ENCODE measurements at places on chromosomes 5 and 9. TPM values are rescaled to one million over a fixed set of nuclear protein-coding genes. Genes with fewer than 3 reads are reported as not detected.

GRCh38 chr9:35611230-35611797 is 6.3 kb downstream of the TESK1 start:
- peaks cover 21% of the 10 kb centered on the region for H3K36me3 ChIP-seq

GRCh38 chr9:87479801-87480201 is 17.9 kb upstream of the DAPK1 start:
- no peak overlapping the region for H3K27ac ChIP-seq
- H3K4me3 ChIP-seq = no peak overlapping the region
- no peaks in the 10 kb centered on the region for H3K27me3 ChIP-seq
- no peaks in the 10 kb centered on the region for H3K36me3 ChIP-seq

DNA sequence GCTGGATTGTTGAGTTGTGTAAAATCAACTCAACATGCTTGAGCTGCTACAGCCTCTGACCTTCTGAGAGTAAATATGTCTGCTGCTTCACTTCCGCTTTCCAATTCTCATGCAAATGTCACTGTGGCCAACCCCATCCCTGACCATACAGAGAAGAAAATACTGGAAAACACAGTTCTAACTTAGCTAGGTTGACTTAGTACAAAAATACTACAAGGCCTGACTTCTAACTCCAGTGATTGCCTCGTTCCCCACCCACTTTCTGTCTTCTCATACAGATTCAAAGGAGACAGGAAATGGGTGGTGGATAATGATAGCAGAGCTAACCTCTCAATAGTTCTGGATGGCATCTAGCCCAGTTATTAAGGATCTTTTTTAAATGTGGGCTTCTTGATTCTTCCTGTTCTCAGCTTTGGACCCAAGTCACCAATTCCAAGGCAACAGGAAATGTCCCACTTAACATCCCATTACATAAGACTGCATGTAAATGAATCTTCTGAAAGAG is 226.6 kb upstream of the SLC24A2 start:
- no peak overlapping the region for H3K27ac ChIP-seq
- H3K4me1 ChIP-seq = peaks cover 5% of the 10 kb centered on the region
- DNase-seq = no peak
- no peaks in the 10 kb centered on the region for H3K36me3 ChIP-seq
- H3K4me3 ChIP-seq = no peak overlapping the region

GRCh38 chr5:95081982-95082381 is 202.9 kb downstream of the MCTP1 start:
- no peaks in the 10 kb centered on the region for H3K27me3 ChIP-seq
- no peaks in the 10 kb centered on the region for H3K36me3 ChIP-seq
- H3K4me3 ChIP-seq = peak overlapping the region; percentile 32
- H3K4me1 ChIP-seq = no peaks in the 10 kb centered on the region

DNA sequence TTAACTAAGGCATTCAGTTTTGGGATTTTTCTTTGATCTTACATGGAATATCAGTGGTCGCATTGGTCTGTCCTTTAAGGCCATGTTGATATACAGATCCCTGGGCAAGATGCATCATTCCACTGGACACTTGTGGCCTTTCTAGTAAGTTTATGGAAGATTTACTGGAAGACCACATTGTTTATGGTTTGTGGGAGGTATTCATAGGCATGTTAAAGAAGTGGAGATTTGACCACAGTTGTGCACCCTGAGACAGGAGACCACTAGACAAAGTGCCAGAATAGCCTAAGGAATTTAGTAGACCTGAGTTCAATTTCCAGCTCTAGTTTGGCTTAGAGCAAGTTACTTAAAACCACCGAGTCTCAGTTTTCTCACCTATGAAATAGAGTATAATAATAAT is 383.1 kb upstream of the PAPPA start:
- H3K36me3 ChIP-seq = no peaks in the 10 kb centered on the region
- no peak overlapping the region for H3K4me3 ChIP-seq
- no peaks in the 10 kb centered on the region for H3K4me1 ChIP-seq
- no peak for DNase-seq
- H3K27me3 ChIP-seq = no peaks in the 10 kb centered on the region

GRCh38 chr5:53934151-53934820 is 373.8 kb downstream of the NDUFS4 start:
- H3K27ac ChIP-seq = no peak overlapping the region
- no peaks in the 10 kb centered on the region for H3K27me3 ChIP-seq
- DNase-seq = no peak
- no peaks in the 10 kb centered on the region for H3K36me3 ChIP-seq
- no peak overlapping the region for H3K4me3 ChIP-seq

- H3K36me3 ChIP-seq = no peaks in the 10 kb centered on the region
- H3K27ac ChIP-seq = no peak overlapping the region
- H3K4me1 ChIP-seq = peaks cover 3% of the 10 kb centered on the region
Observed at GRCh38 chr5:143955141-143955540, 143.2 kb downstream of the HMHB1 start.

DNA sequence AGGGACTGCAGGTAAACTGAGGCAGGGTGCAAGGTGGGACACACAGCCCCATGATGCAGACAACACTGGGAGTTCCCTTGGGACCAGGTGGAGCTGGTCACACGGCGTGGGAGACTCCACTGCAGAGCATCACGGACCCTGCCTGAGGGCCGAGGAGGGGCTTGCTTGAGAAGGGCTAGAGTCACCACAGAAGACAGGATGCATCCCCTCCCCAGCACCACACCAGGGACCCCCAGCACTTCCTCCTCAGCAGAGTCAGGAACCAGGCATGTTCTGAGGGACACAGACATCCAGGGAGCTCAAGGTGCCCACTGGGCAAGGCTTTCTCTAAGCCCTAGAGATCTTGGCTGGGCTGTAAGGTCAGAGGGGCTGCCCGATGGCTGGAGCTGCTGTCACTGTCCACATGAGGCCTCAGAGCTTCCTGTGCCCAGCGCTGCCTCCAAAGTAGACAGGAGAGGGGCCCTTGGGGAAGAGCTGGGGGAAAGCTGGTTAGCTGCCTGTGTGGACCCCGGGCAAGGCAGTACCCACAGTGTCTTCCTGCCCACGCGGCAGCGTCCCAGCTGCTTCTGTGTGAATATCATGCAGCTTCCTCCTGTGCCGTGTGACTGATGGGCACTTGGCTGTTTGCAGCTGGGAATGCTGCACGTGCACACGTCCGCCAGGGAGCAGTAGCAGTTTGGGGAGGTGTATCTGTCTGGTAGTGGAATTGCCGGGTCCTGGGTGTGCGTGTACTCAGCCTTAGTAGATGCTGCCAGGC is 176.6 kb downstream of the CACNA1B start:
- no peak overlapping the region for H3K27ac ChIP-seq
- DNase-seq = no peak
- H3K4me1 ChIP-seq = no peaks in the 10 kb centered on the region
- no peaks in the 10 kb centered on the region for H3K36me3 ChIP-seq
- H3K4me3 ChIP-seq = no peak overlapping the region

GRCh38 chr9:73996844-73997243 is 500.3 kb upstream of the RORB start:
- H3K4me1 ChIP-seq = no peaks in the 10 kb centered on the region
- no peaks in the 10 kb centered on the region for H3K27me3 ChIP-seq
- H3K36me3 ChIP-seq = no peaks in the 10 kb centered on the region
- no peak for DNase-seq
- H3K4me3 ChIP-seq = no peak overlapping the region

DNA sequence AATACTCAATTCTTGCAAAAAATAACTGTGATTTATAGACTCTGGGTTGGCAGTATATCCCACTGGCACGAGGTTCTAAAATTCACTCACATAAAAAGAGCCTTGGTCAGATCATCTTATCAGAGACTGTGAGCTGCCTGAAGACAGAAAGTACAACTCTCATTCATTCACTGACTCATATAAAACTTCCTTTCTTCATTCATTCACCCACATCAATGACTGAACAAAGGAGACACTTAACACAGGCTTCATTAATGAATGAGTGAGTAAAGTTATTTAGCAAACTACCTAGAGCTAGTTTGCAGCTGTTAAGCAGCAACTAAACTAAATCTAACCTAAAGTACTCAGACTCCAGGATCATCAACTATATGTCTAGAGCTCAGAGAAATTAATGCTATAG is 214.7 kb downstream of the DENND1A start:
- H3K4me3 ChIP-seq = no peak overlapping the region
- no peak for DNase-seq
- no peaks in the 10 kb centered on the region for H3K36me3 ChIP-seq
- H3K27me3 ChIP-seq = no peaks in the 10 kb centered on the region
- no peaks in the 10 kb centered on the region for H3K4me1 ChIP-seq

DNA sequence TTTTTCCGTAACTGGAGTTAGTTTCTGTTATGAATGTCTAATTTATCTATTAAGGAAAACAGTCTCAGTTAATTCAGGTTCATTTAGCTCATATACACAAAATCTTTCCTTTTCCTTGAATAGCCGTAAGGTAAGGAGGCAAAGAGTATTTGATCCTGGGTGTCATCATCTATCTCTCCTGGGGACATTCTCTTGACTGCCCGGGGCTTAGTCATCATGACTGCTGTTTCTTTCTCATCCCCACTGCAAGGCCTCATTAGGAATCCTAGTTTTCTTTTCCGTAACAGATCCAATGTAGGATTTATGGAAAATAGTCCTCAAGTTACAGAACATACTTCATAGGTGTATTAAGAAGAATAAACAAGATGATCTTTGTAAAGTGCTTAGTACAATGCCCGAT is 134.9 kb upstream of the CHD1 start:
- no peak overlapping the region for H3K27ac ChIP-seq
- no peaks in the 10 kb centered on the region for H3K36me3 ChIP-seq
- no peak for DNase-seq
- no peak overlapping the region for H3K4me3 ChIP-seq
- H3K4me1 ChIP-seq = peaks cover 10% of the 10 kb centered on the region

DNA sequence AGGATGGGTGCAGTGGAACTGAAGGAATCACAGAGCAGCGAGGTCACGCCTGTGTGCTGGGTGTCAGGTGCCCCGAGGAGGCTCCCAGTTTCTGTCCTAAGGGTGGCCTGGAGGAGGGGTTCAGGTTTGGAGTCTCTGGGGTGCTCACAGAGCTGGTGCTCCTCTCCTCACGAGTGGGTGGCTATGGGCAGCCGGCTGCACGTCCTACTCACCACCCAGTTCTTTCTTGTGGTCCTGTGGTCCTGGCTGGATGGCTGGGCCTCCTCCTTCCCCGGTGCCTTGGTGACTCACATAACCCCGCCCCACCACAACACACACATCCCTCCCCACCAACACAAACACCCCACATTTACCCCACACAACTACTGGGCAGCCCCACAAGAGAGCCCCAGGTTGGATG is 9.9 kb upstream of the PTGS1 start:
- no peak overlapping the region for H3K4me3 ChIP-seq
- H3K36me3 ChIP-seq = no peaks in the 10 kb centered on the region
- no peak for DNase-seq
- peak overlapping the region; percentile 60 for H3K27ac ChIP-seq

DNA sequence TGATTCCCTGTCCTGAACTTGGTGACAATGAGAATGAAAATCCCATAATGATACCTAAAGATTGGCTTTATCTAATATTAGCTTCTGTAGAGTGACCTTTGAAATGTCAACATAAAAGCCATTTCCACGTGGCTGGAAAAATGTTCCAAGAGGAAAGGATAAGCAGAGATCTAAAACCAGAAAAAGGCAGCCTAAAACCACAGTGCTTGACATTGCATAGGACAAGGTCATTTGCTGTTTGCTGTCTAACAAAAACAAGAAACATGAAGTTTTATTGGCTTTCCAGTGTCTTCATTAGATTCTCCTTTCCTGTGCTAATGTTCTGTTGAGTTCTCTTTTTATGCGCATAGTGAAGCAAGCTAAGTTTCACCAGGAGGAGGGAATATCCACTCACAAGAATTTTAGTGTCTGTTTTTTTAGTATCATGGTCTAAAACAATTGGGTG is 44.6 kb downstream of the CPEB4 start:
- H3K4me1 ChIP-seq = peaks cover 27% of the 10 kb centered on the region
- H3K27me3 ChIP-seq = no peaks in the 10 kb centered on the region
- no peak overlapping the region for H3K27ac ChIP-seq
- no peaks in the 10 kb centered on the region for H3K36me3 ChIP-seq
- no peak overlapping the region for H3K4me3 ChIP-seq

- H3K4me3 ChIP-seq = no peak overlapping the region
- H3K36me3 ChIP-seq = peaks cover 7% of the 10 kb centered on the region
- H3K27ac ChIP-seq = no peak overlapping the region
- DNase-seq = no peak
- peaks cover 30% of the 10 kb centered on the region for H3K4me1 ChIP-seq
Observed at GRCh38 chr9:136240941-136241340, 4.7 kb downstream of the QSOX2 start.

GRCh38 chr9:99352826-99353225 is 130.7 kb downstream of the SEC61B start:
- H3K4me3 ChIP-seq = no peak overlapping the region
- no peak for DNase-seq
- peaks cover 3% of the 10 kb centered on the region for H3K4me1 ChIP-seq

GRCh38 chr9:38017149-38017884 is 51.7 kb downstream of the SHB start:
- H3K4me1 ChIP-seq = peaks cover 54% of the 10 kb centered on the region
- no peak for DNase-seq
- H3K36me3 ChIP-seq = peaks cover 17% of the 10 kb centered on the region
- H3K4me3 ChIP-seq = no peak overlapping the region
- H3K27ac ChIP-seq = peak overlapping the region; percentile 35

- H3K4me3 ChIP-seq = no peak overlapping the region
- H3K27me3 ChIP-seq = no peaks in the 10 kb centered on the region
- no peaks in the 10 kb centered on the region for H3K4me1 ChIP-seq
Observed at GRCh38 chr5:143862271-143862670, 50.3 kb downstream of the HMHB1 start.

DNA sequence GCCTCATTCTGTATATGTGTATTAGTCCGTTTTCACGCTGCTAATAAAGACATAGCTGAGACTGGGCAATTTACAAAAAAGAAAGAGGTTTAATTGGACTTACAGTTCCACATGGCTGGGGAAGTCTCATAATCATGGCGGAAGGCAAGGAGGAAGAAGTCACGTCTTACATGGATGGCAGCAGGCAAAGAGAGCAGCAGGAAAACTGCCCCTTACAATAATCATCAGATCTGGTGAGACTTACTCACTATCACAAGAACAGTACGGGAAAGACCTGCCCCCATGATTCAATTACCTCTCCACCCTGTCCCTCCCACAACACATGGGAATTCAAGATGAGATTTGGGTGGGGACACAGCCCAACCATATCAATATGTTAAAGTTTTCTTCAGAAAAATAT is 49.8 kb upstream of the GPBP1 start:
- DNase-seq = no peak
- H3K4me1 ChIP-seq = no peaks in the 10 kb centered on the region
- no peaks in the 10 kb centered on the region for H3K27me3 ChIP-seq
- H3K27ac ChIP-seq = no peak overlapping the region
- no peak overlapping the region for H3K4me3 ChIP-seq
- H3K36me3 ChIP-seq = no peaks in the 10 kb centered on the region

The INSL6 gene
- not detected for total RNA-seq

The PCDHGB2 gene
- 5.7 TPM for total RNA-seq

The CCDC192 gene
- 1.7 TPM for total RNA-seq

The SET gene
- 191 TPM for total RNA-seq

The HAPLN1 gene
- total RNA-seq = 0.39 TPM

The HTR4 gene
- 0.23 TPM for total RNA-seq

The N4BP3 gene
- total RNA-seq = 4.3 TPM

The ANKRD18B gene
- not detected for total RNA-seq

The GPRIN1 gene
- total RNA-seq = 0.91 TPM

The SPATA31D4 gene
- total RNA-seq = not detected

The RPP25L gene
- 11.6 TPM for total RNA-seq

The ENTREP1 gene
- total RNA-seq = 16.2 TPM

Data from esophagus muscularis mucosa (tissue), 4 donors.